ENCODE measurements at places on chromosomes 4 and X.

DNA sequence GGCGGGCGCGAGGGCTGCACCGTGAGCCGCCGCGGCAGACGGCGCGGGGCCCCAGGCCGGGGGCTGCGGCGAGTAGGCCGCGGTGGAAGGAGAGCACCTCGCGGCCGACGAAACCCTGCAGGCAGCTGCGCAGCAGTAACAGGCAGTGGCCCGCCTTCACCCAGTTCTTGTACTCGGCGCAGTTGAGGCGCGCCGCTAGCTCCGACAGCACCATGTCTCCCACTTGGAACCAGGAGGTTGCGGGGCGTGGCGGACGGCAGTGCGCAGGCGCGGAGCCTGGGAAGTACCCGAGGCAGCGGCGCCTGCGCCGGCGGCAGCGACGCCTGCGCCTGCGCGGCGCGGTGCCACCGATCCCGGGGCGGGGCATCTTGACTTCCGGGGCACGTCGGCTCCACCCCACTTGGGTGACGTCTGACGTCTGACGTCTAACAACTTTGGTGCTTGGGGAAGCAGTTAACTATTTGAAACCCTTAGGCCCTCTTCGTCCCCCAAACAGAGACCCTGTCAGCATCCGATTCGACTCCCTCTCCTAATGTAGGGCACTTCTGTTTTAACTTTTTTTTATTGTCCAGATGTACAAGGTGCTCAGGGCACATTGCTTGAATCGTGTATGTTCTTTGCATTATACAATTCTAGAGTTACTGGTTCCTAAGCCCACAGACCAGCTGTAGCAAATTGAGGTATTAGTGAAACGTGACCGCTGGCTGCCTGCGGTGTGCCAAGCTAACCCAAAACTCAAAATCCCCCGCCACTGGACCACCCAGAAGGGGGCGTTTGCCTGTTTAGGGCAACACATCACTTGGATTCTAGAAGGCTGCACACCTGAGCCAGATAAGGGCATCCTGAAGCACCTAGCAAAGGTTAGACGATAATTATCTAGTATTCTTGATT, at the start of gene CXorf38:
TSS of gene CXorf38 (minus strand) at position 255 of the 891 bp plus-strand sequence. CDS start at position 214, 41 bp downstream.
- peak; percentile 73 for DNase-seq

DNA sequence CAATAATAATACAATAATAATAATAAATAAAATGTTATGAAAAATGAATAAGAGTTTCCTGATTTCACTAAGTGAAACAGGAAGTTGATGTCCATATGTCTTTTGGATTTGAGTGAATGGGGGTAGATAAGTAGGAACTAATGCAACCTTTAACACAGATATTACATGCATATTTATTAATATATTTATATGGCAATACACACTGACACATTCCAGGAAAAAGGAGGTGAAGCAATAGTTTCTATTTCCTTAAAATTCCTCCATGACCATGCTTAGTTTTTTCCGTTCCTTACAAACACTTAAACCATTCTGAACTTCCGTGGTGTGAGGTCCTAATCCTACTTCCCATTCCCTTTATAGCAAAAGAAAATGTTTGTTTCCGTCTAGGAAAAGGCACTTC, 48.3 kb downstream of the ATXN3L start:
- no peak for DNase-seq

DNA sequence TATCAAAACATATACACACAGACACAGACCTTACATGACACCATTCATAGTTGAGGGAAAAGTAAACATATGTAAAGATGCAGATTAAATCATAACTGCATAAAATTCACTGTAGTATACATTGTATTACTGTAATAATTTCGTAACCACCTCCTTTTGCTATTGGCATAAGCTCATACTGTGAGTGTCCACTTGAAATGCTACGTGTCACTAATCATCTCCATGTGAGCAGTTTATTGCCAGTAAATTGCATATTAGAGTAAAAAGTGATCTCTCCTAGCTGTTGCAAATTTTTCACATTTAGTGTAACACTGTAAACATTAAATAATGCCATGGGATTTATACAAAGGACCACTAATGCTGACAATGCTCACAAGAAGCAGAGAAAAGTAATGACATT, 256.7 kb upstream of the GNPDA2 start:
- no peak for DNase-seq

GRCh38 chrX:40104985-40105834, 7.5 kb upstream of the BCOR start:
- DNase-seq = no peak

GRCh38 chrX:94751611-94752010, 1077.6 kb downstream of the FAM133A start:
- no peak for DNase-seq

DNA sequence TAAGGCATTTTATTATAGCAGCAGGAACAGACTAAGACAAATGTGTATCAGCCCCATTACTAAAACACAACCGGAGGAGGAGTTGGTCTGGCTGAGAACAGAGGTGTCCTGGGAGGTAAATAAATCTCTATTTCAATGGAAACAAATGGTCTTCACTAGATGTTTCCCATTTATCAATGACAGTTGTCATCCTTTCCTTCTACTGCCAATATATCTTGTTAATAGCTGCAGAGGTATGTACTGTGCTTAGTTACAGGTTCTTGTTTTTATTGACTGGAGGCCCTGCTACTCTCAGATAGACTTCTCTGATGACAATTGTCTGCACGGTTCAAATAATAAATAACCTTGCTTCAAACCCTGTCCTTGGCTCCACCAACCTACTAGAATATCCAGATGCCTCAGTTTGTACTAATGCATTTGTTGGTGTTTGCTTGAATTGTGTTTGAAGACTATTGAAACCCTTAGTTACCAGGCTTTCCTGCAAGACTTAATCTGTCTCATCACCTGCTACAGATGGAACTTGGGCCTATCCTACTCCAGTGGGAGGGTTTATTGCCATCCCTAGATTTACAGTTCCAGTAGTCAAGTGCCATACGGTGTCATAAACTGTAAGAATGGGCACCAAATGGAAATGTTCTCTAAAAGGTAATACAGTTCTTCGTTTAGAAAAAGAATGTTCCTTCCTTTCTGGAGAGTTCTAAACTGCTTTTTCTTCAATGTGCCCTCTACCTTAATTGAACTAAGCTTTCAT, 29.8 kb upstream of the HPGDS start:
- DNase-seq = no peak

- DNase-seq = no peak
Measured at GRCh38 chr4:43271946-43272345, 379.4 kb downstream of the GRXCR1 start.

- no peak for DNase-seq
Measured at GRCh38 chr4:173052439-173052838, 116.2 kb upstream of the GALNT7 start.

Data from NCI-H1436 (cell line).